Activated naive CD8-positive, alpha-beta T cell treated with anti-CD3 and anti-CD28 coated beads for 36 hours (primary cell): ENCODE measurements at places on chromosomes 1 and 21.

DNA sequence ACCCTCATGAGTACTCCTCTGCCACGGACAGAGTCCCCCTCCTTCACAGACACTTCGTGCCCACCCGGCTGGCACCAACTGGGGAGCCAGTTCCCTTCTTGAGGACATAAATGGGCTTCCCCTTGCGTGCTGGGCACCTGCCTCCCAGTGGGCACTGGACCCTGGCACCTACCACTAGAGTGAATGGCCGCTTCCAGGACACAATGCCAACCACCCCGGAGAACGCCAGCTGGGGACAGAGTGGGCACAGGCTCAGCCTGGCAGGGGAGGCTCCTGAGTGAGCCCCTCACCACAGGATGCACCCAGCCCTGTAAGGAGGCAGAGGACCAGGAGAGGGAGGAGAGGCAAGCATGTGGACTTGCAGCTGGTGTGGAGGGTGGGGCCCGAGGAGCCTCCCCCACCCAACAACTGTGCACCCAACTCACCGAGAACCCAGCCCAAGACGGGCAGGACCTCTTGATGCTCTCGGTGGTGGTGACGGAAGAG is 1.0 kb downstream of the ENTREP3 start:
- peak overlapping the region; percentile 43 for H3K27ac ChIP-seq
- H3K27me3 ChIP-seq, result no peaks in the 10 kb centered on the region
- H3K36me3 ChIP-seq, result peaks cover 8% of the 10 kb centered on the region
- H3K4me3 ChIP-seq, result peak overlapping the region; percentile 82
- peaks cover 21% of the 10 kb centered on the region for H3K4me1 ChIP-seq

GRCh38 chr1:213394837-213395236 is 343.8 kb downstream of the RPS6KC1 start:
- H3K27me3 ChIP-seq, result no peaks in the 10 kb centered on the region
- no peaks in the 10 kb centered on the region for H3K4me1 ChIP-seq
- no peak overlapping the region for H3K4me3 ChIP-seq
- DNase-seq, result no peak
- no peaks in the 10 kb centered on the region for H3K36me3 ChIP-seq

DNA sequence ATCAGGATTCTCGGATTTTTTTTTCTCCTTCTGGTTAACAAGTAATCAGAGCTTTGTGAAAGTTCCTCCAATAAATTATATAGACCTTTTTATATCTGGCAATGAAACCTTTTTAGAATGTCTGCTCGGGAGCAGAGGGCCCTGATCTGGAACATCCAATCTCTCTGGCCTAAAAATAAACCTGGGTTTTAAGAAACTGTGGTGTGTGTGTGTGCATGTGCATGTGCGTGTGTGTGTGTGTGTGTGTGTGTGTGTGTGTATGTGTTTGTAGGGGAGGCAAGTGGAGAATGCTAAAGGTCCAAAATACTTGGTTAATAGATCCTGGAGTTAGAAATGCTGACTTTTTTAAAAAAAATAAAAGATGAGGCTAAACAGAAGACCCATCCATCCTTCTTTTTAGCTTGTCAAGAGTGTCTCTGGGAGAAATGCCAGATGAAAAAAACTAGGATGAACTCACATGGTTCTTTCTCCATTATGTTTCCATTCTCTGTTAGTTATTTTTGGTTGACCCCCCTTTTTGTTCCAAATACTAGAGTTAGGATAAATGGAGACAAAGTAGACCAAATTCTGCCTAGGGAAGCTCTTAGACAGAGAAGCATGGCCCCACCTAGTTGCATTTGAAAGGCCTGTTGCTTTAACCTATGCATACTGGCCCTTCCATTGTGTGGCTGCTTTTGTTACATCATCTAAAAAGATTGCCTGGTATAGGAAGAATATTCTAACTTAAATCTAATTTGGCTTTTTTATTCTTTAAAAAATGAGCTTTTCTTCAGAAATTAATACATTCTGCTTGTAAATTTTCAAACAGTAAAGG is 175.9 kb downstream of the PAPPA2 start:
- no peaks in the 10 kb centered on the region for H3K27me3 ChIP-seq
- H3K4me1 ChIP-seq, result no peaks in the 10 kb centered on the region
- DNase-seq, result no peak
- H3K27ac ChIP-seq, result no peak overlapping the region

- no peak overlapping the region for H3K27ac ChIP-seq
- peaks cover 3% of the 10 kb centered on the region for H3K36me3 ChIP-seq
- no peaks in the 10 kb centered on the region for H3K27me3 ChIP-seq
These were observed 84.9 kb downstream of the SIM2 start for GRCh38 chr21:36783612-36784374.

DNA sequence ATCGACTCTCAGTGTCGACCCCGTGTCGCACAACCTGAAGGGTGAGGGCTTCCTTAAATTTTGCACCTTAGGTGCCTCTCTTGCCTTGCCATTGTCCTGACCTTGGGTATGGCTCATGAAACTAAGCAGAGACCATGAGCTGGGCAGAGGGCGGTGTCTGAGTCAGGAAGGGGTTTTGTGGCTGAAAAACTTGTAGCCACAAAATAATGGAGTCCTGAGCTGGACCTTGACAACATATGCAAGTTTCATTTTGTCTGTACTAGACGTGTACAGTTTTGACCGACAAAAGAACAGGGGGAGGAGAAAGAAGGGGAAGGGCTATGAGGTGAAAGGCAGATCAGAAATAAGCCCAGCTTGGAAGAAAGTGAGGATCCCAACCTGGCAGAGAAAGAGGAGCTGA is 8.3 kb upstream of the RUNX1 start:
- H3K27ac ChIP-seq, result no peak overlapping the region
- H3K4me3 ChIP-seq, result no peak overlapping the region
- DNase-seq, result no peak
- H3K27me3 ChIP-seq, result no peaks in the 10 kb centered on the region
- H3K36me3 ChIP-seq, result no peaks in the 10 kb centered on the region

DNA sequence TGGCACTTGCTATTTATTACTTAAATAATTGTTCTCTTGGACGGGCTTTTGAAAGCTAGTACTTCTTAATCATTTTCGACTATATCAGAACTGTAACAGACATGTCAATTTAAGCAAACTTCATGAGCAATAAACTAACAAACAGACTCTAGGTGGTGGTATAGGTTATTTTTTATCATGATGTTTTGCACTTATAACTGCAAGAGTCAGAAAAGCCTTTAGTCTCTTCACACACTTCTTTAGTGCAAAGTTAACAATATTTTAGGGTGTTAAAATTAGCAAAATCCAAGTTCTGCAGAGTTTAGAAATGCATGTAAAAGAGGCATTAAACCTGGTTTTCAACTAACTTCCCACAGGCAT is 2.2 kb downstream of the NRIP1 start:
- H3K4me1 ChIP-seq, result peaks cover 58% of the 10 kb centered on the region
- DNase-seq, result no peak
- no peaks in the 10 kb centered on the region for H3K27me3 ChIP-seq
- peaks cover 8% of the 10 kb centered on the region for H3K36me3 ChIP-seq
- H3K27ac ChIP-seq, result peak overlapping the region; percentile 95

GRCh38 chr1:56095696-56096665 is 483.4 kb downstream of the PLPP3 start:
- H3K36me3 ChIP-seq, result no peaks in the 10 kb centered on the region
- no peak overlapping the region for H3K4me3 ChIP-seq
- no peaks in the 10 kb centered on the region for H3K27me3 ChIP-seq
- no peak for DNase-seq
- H3K27ac ChIP-seq, result no peak overlapping the region
- no peaks in the 10 kb centered on the region for H3K4me1 ChIP-seq

DNA sequence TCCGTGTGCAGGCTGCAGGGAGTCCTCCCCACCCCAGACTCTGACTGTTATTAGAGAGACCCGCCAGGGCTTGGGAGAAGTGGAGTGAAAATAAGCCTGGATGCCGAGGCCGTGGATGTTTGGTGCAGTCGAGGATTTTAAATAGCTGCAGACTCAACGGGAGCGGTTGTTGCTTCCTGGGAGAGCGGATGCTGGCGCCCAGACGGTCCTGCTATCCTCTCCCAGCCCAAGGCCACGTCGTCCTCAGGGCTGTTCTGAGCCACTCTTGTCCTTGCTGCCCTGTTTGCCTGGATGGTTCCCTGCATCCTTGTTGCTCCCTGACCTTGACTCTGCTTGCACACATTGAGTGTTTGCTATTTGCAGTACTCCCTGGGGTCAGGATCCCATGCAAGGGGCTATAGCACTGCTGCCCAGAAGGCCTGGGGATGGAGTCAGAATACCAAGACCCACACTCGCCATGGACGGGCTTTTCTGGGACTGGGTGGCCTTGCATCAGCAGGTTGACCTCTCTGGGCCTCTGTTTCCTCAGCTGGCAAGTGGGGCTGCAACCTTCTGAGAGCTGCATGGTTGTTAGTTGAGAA is 205.3 kb upstream of the C1orf174 start:
- no peaks in the 10 kb centered on the region for H3K4me1 ChIP-seq
- no peak overlapping the region for H3K27ac ChIP-seq
- no peak overlapping the region for H3K4me3 ChIP-seq
- H3K36me3 ChIP-seq, result no peaks in the 10 kb centered on the region
- no peak for DNase-seq
- H3K27me3 ChIP-seq, result no peaks in the 10 kb centered on the region

DNA sequence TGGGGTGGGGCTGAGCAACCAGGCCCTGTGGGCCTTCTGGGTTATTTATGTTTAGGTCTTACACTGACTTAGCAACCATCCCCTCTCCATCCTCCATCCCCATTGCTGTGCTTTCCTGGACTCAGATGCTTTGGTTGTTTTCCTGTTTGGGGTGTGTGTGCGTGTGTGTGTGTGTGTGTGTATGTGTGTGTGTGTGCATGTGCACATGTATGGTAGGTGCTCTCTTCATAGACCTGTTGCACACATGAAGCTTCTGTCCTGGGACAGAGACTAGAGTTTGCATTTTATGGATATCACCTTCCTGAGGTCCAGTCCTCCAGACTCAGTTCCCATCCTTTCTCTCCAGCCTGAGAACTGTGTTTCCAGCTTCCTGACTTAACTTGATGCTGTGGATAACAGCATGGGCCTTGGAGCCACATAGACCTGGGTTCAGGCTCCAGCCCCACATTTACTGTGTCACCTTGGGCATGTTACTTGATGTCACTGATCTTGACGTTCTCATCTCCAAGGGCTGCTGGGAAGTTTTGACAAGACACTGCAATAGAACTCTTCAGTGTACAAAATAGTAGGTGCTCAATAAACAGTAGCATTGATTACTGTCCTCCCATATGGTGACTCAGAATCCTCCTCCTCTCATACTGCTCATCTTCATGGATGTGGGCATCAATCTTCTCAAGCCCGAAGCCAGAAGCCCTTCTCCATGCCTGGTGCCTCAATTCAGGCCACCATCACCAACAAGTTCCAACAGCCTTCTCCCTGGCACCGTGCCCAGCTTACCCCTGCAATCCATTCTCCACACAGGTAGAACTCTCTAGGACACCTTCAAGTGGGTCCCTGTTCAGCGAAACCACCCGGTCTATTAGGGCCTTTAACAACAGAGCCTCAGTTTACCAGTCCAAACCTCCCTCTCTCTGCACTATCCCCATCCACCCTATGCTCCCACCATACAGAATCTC is 181.8 kb upstream of the EDN2 start:
- peaks cover 74% of the 10 kb centered on the region for H3K4me1 ChIP-seq
- H3K36me3 ChIP-seq, result peaks cover 1% of the 10 kb centered on the region
- H3K27ac ChIP-seq, result peak overlapping the region; percentile 86
- H3K27me3 ChIP-seq, result no peaks in the 10 kb centered on the region

GRCh38 chr1:204319462-204319861 is 40.3 kb downstream of the PLEKHA6 start:
- no peaks in the 10 kb centered on the region for H3K36me3 ChIP-seq
- peaks cover 17% of the 10 kb centered on the region for H3K4me1 ChIP-seq
- no peak overlapping the region for H3K4me3 ChIP-seq
- DNase-seq, result no peak
- no peaks in the 10 kb centered on the region for H3K27me3 ChIP-seq

DNA sequence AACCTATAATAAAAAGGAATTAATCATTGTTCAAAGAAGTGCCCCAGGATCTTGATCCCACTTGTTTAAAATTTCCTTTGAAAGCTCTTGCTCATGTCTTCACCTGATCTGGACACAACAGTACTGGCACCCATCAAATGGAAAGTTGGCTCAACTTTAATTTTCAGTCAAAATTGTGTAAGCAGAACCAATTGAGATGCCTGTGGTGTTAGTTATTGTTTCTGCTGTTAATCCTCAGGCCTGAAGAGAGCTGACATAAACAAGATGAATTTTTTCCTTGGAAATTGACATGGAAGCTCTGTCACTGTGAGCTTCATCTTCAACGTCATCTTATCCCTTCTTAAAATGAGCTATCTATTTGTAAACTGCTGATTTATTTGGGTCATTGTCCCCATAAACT is 88.3 kb upstream of the TNFSF4 start:
- no peaks in the 10 kb centered on the region for H3K27me3 ChIP-seq
- H3K4me1 ChIP-seq, result peaks cover 59% of the 10 kb centered on the region

DNA sequence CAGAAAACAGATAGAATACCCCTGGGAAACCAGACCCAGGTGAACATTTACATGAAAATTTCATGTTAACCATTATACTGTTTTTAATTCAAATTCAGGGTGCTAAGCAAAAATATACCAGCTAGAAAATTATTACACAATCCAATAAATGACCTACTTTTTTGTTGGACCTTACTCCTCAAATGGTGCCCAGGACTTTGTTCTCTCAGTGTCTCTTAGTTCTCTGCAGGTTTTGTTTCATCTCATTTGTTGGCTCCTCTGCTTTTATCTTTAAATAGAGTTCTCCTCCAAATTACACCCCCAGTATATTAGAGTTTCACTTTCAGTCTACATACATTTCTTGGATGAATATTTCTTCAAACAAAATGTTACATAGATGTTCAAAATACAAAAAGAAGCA is 314.8 kb downstream of the TPR start:
- no peaks in the 10 kb centered on the region for H3K36me3 ChIP-seq
- no peaks in the 10 kb centered on the region for H3K4me1 ChIP-seq
- H3K4me3 ChIP-seq, result no peak overlapping the region
- H3K27me3 ChIP-seq, result no peaks in the 10 kb centered on the region
- no peak for DNase-seq

- no peaks in the 10 kb centered on the region for H3K4me1 ChIP-seq
- no peak for DNase-seq
- peaks cover 19% of the 10 kb centered on the region for H3K36me3 ChIP-seq
- no peak overlapping the region for H3K4me3 ChIP-seq
These were observed 47.0 kb downstream of the CDCP2 start for GRCh38 chr1:54105736-54106269.

- H3K27me3 ChIP-seq, result peaks cover 8% of the 10 kb centered on the region
- no peak for DNase-seq
- H3K4me3 ChIP-seq, result no peak overlapping the region
- H3K36me3 ChIP-seq, result no peaks in the 10 kb centered on the region
- no peaks in the 10 kb centered on the region for H3K4me1 ChIP-seq
- H3K27ac ChIP-seq, result no peak overlapping the region
These were observed 25.7 kb upstream of the CCDC190 start for GRCh38 chr1:162886705-162887104.
